ENCODE measurements at places on chromosomes 7 and 10. TPM values are rescaled to one million over a fixed set of nuclear protein-coding genes. Genes with fewer than 3 reads are reported as not detected.
A peak's percentile ranks its signal among the peaks of the same experiment; 100 is the strongest.

GRCh38 chr7:27579565-27579964 lies 83.1 kb downstream of the HIBADH start:
- H3K27ac ChIP-seq: no peak overlapping the region
- H3K4me1 ChIP-seq: no peaks in the 10 kb centered on the region
- H3K27me3 ChIP-seq: no peaks in the 10 kb centered on the region
- H3K36me3 ChIP-seq: no peaks in the 10 kb centered on the region
- H3K4me3 ChIP-seq: no peak overlapping the region

- no peaks in the 10 kb centered on the region for H3K27me3 ChIP-seq
- no peak for DNase-seq
- H3K4me3 ChIP-seq: no peak overlapping the region
- no peak overlapping the region for H3K27ac ChIP-seq
Observed at GRCh38 chr7:70303309-70303708, 705.0 kb downstream of the AUTS2 start.

- H3K27ac ChIP-seq: no peak overlapping the region
- no peaks in the 10 kb centered on the region for H3K27me3 ChIP-seq
- H3K4me3 ChIP-seq: no peak overlapping the region
- H3K36me3 ChIP-seq: peaks cover 50% of the 10 kb centered on the region
- peak; percentile 45 for DNase-seq
Observed at GRCh38 chr7:47408675-47409074, 173.2 kb downstream of the TNS3 start.

- no peaks in the 10 kb centered on the region for H3K36me3 ChIP-seq
- no peak overlapping the region for H3K4me3 ChIP-seq
- DNase-seq: no peak
- no peaks in the 10 kb centered on the region for H3K27me3 ChIP-seq
- no peaks in the 10 kb centered on the region for H3K4me1 ChIP-seq
Observed at GRCh38 chr7:124550036-124550435, 215.6 kb downstream of the GPR37 start.

GRCh38 chr10:3942937-3943489 lies 158.0 kb upstream of the KLF6 start:
- no peaks in the 10 kb centered on the region for H3K36me3 ChIP-seq
- no peaks in the 10 kb centered on the region for H3K27me3 ChIP-seq
- no peak overlapping the region for H3K4me3 ChIP-seq
- no peak overlapping the region for H3K27ac ChIP-seq
- no peak for DNase-seq

- no peaks in the 10 kb centered on the region for H3K4me1 ChIP-seq
- no peak overlapping the region for H3K27ac ChIP-seq
- DNase-seq: no peak
Observed at GRCh38 chr10:28387140-28387539, 84.3 kb upstream of the MPP7 start.

- no peak overlapping the region for H3K4me3 ChIP-seq
- no peaks in the 10 kb centered on the region for H3K36me3 ChIP-seq
- H3K27me3 ChIP-seq: no peaks in the 10 kb centered on the region
- H3K4me1 ChIP-seq: no peaks in the 10 kb centered on the region
Observed at GRCh38 chr10:4781955-4782354, 44.1 kb upstream of the AKR1E2 start.

- no peak overlapping the region for H3K4me3 ChIP-seq
- DNase-seq: no peak
- no peaks in the 10 kb centered on the region for H3K27me3 ChIP-seq
- peak overlapping the region; percentile 66 for H3K27ac ChIP-seq
- peaks cover 60% of the 10 kb centered on the region for H3K4me1 ChIP-seq
- H3K36me3 ChIP-seq: peaks cover 70% of the 10 kb centered on the region
Observed at GRCh38 chr10:77837248-77837924, 89.2 kb downstream of the DLG5 start.

GRCh38 chr10:132173185-132173584 lies 13.6 kb upstream of the DPYSL4 start:
- no peaks in the 10 kb centered on the region for H3K27me3 ChIP-seq
- H3K4me1 ChIP-seq: no peaks in the 10 kb centered on the region
- H3K27ac ChIP-seq: no peak overlapping the region

- DNase-seq: no peak
- no peak overlapping the region for H3K27ac ChIP-seq
- no peaks in the 10 kb centered on the region for H3K27me3 ChIP-seq
- H3K4me1 ChIP-seq: no peaks in the 10 kb centered on the region
- no peak overlapping the region for H3K4me3 ChIP-seq
Observed at GRCh38 chr10:125999694-126000093, 103.3 kb downstream of the FANK1 start.

DNA sequence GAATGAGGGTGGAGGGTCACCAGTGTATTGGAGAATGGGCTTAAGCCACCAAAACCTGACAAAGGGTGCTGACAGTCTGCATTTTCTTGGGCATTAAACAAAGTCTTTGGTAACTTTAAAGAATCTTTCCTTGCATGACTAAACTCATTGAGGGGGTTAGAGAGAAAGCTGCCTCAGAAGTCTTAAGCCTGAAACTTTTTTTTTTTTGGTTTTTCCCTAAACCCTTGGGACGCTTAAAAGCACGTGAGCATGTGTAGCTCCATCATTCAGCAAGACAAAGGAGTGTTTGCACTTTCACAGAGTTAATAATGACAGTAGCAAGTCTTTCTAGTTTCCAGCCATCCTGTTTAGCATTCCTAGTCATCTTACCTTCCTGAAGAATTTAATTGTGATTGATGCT lies 110.7 kb downstream of the LRMDA start:
- H3K4me3 ChIP-seq: no peak overlapping the region
- no peak for DNase-seq
- H3K27me3 ChIP-seq: no peaks in the 10 kb centered on the region
- no peaks in the 10 kb centered on the region for H3K36me3 ChIP-seq
- H3K4me1 ChIP-seq: peaks cover 13% of the 10 kb centered on the region

DNA sequence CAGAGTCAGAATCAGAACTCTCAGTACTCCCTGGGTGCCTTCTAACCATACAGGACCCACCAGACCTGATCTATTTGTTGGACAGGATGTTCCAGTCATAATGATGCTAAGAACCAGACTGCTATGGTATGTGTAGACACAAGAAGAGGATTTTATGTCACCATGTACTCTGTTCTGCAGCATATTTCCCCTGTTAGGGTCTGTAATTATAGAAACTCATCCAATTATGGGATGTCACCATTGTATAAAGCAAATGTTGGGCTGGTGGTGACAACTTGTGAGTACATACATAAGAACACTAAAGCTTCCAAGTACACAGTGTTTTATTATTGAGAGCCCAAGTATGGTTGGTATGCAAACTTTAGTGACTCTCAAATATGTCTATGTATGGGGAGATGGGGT lies 67.1 kb upstream of the AGBL3 start:
- no peaks in the 10 kb centered on the region for H3K36me3 ChIP-seq
- no peaks in the 10 kb centered on the region for H3K4me1 ChIP-seq
- DNase-seq: no peak
- no peak overlapping the region for H3K4me3 ChIP-seq
- no peak overlapping the region for H3K27ac ChIP-seq
- no peaks in the 10 kb centered on the region for H3K27me3 ChIP-seq

GRCh38 chr10:92291616-92291865 lies 574 bp downstream of the MARCHF5 start:
- no peaks in the 10 kb centered on the region for H3K27me3 ChIP-seq
- peak overlapping the region; percentile 84 for H3K4me3 ChIP-seq
- peaks cover 24% of the 10 kb centered on the region for H3K4me1 ChIP-seq
- no peak for DNase-seq

The HOXA3 gene
- total RNA-seq: 5.8 TPM

The FAM241B gene
- 1.9 TPM for total RNA-seq

The GDF2 gene
- total RNA-seq: not detected

The ZNF680 gene
- total RNA-seq: 51.5 TPM

The PDZD7 gene
- total RNA-seq: 1.9 TPM

The DEPP1 gene
- total RNA-seq: 105 TPM

The BAZ1B gene
- 43.6 TPM for total RNA-seq

Measured in adrenal gland (tissue), 19 donors.